CD4-positive, alpha-beta T cell treated with Interleukin-17A for 4 hours (primary cell): ENCODE measurements at places on chromosomes 2 and 18.

DNA sequence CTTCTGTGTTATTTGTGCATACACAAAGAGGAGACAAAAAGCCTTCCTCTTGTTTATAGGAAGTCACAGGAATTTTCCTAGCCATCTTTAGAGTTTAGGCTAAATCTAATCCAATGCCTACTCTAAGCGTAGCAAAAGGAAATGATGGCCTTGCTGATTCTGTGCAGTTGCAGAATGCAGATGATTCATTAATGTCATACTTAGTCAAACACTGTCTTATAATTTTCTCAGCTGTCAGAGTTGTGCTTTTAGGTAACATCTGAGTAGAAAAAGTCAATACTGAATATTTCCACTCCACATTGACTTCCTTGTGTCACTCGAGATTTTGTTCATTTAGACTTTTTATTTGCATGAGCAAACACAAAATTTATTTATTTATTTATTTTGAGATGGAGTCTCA is 157.9 kb upstream of the FOSL2 start:
- DNase-seq, result no peak

DNA sequence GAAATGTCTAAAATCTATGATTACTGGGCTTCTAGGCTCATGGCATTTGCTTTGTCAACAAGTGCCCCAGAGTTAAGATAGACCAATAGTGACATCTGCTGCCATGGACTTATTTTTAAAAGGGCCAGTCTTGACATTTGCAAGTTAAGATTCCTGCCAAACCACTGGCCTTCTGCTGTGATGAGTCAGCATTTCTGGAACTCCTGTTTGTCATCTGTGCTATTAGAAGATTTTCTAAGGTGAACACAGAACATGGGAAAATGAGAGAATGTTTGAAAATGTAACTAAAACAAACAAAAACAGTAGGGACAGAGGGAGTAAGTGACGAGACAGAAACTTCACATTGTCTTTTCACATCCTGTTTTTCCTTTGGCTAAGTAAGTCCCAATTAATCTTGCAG is 93.7 kb upstream of the WDR75 start:
- DNase-seq, result peak; percentile 30

- no peak for DNase-seq
Measured at GRCh38 chr18:34707670-34708069, 2.4 kb upstream of the DTNA start.

GRCh38 chr2:198277181-198277580 is 472.8 kb downstream of the PLCL1 start:
- DNase-seq, result no peak

DNA sequence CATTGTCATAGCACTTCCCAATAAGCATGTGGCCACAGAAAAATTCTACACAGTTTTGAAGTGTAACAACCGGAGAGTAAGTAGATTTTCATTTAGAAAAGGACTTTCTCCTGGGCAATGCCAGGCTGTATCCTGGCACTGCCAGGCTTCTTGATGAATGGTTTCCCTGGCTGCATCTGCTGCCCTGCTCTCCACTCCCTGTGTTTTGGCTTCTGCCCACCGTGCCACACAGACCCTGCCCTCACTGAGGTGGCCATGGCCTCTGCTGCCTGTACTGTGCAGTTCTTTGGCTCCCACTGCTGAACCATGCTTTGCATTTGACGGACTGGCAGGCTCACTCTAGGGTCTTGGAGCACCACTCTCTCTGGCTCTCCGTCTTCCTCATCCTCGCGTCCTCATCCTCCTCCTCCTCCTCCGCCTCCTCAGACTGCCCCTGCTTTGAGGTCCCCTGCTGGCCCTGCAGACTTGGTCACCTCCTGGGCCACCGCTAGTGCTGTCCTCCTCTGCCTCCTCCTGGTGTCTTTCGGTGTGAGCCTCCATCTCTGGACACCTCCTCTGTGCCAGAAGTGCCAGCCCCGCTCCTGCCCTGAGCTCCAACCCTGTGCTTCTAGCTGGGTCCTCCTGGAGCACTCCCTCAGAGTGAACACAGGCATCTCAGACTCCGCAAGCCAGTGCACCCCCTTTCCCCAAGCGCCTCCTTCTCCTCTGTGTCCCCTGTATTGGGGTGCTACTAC is 45.9 kb upstream of the CNGA3 start:
- DNase-seq, result no peak

DNA sequence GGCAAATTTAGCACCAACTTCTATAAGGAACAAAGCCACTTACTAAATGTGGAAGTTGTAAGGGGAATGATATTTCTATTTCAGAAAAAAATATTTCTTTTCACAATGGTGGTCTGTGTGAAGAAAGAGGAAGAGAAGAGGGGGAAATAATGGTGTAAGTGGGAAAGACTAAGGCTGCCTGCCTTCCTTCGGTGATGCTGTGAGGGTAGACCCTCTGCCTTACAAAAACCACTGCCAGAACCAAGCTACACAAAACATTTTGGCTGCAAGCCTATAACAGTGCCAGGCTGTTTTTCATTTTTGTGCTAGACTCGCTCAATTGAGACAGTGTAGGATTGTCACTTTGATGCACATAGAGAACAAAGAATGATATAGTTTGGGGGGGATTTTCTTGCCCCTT is 286.6 kb downstream of the ZEB2 start:
- DNase-seq, result no peak

DNA sequence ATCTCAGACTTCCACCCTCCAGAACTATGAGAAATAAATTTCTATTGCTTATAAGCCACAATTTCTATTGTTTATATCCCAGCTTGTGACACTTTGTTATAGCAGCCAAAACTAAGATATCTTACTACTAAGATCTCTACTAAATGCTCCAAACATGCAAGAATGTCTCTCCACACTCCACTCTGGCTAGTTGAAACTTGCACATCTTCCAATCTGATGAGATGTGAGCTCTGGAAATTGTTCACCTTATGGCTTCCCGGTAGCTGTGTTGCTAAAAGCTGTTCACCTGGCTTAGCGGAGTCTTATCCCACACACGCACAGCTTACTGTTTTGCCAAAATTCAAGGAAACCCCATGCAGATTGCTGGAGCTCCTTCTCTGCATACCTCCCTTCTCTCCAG is 43.9 kb downstream of the PKDCC start:
- DNase-seq, result no peak

- DNase-seq, result no peak
Measured at GRCh38 chr2:221969830-221970144, 329.0 kb downstream of the PAX3 start.

- no peak for DNase-seq
Measured at GRCh38 chr2:161761160-161761559, 136.9 kb downstream of the SLC4A10 start.

- DNase-seq, result no peak
Measured at GRCh38 chr2:29033656-29034055, 40.7 kb downstream of the PCARE start.

DNA sequence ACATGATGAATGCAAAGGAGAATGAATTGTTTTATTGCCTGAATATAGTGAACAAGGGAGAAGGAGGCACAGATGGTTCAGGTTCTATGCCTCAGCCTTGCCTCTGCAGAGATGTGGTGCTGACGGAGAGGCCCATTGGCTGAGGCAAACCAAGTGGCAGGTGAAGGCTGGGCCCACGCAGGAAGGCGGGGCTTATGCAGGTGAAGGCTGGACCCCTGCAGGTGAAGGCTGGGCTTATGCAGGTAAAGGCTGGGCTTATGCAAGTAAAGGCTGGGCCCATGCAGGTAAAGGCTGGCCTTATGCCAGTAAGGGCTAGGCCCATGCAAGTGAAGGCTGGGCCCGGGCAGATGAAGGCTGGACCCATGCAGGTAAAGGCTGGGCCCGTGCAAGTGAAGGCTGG is 414.7 kb downstream of the LRATD1 start:
- no peak for DNase-seq

GRCh38 chr2:224492531-224492930 is 90.6 kb upstream of the FAM124B start:
- DNase-seq, result no peak

DNA sequence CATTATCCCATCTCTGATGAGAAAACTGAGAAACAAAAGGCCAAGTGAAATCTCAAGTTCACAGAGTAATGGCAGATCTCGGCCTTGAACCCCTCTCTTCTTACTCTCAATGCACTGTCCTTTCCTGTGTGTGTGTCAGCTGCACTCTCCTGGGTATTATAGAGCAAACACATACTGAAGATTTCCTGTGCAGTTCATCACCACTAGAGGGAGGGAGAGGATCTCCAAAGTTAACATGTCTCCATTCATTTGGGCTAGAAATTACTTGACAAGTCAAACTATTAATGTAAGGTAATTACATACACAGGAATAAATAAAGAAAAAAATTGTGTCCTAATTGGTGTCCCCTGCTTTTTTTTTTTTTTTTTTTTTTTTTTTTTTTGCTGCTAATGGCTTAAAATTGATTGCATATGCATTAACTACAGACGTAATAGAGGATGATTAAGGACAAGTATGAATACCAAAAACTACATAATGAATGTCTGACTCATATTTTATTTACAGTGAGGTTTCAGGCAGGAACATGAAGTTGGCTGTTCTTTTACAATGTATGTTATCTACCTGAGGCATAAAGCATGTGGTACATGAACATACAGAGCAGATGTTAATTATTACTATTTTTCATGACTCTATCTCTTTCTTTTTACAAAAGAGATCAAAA is 269.2 kb downstream of the NYAP2 start:
- DNase-seq, result peak; percentile 12

GRCh38 chr2:189013031-189013430 is 38.9 kb downstream of the COL3A1 start:
- no peak for DNase-seq

DNA sequence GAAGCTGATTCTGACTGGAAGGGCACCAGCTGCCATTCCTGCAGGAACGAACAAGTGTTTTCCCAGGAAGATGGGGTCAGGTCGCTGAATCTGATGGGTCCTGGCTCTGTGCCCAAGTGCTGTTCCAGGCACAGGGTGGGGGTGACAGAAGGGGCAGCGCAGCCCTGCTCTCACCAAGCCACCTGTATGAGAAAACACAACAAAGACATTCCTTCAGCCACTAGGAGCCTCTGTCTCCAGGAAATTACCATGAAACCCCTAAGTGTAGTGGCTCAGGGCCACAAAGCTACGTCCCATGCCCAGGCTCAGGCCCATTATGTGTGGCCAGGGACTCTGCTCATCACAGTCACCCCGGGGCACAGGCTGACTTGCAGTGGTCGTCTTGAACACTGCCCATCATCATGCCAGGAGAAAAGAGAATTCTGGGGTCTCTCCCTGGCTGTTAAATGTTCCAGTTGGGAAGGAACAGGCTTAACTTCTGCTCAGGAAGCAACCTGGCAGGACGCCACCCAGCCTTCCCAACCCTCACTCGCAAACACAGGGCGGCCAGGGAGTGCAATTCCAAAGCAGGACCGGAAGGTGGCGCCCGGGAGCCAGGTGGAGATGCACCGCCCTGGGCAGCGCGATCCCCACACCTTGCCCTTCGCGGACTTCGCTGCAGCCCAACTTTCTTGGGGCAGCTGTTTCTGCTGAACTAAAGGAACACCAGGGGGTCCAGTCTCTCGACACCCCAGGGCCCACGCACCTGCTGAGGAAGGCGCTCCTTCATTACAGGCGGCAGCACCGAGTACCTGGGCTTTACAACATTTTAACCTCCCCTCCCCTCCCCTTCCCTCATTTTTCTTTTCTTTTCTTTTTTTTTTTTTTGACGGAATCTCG is 11.0 kb upstream of the SFTPB start:
- peak; percentile 84 for DNase-seq

DNA sequence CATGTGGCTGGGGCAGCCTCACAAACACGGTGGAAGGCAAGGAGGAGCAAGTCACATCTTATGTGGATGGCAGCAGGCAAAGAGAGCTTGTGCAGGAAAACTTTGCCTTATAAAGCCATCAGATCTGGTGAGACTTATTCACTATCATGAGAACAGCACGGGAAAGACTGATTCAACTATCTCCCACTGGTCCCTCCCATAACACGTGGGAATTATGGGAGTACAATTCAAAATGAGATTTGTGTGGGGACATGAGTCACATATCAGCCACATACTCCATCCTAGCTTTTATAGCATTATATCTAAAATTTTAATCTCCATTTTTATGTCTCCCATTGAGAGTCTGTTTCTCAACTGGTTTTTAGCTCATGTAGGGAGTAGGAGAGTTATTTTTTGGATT is 45.7 kb downstream of the ICOS start:
- DNase-seq, result no peak

DNA sequence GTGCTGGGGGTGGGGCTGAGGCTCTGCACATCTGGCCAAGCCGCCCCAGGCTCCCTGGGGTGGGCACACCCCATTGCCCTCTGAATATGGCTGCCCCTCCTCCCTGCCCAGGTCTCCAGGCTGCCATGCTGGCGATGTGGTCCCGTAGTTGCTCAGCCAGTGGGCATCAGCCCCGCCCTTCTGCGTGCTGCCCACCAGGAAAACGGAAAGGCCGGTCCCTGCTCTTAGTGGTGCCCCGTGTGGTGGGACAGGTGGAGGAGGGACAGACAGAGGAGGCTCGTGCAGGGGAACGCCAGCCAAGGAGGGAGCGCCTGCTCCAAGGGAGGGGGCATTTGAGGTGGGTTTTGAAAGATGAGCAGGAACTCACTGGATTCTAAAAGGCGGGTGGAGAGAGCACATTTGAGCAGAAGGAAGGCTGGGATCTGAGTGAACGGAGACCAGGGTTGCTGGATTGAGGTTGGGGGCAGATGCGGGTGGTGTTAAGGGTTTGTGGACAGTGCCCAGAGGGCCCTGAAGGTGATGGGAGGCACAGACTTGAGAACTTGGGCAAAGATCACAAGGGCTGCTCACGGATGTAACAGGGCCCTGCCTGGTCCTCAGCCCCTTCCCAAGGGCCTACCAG is 6.7 kb upstream of the B3GNT7 start:
- no peak for DNase-seq

DNA sequence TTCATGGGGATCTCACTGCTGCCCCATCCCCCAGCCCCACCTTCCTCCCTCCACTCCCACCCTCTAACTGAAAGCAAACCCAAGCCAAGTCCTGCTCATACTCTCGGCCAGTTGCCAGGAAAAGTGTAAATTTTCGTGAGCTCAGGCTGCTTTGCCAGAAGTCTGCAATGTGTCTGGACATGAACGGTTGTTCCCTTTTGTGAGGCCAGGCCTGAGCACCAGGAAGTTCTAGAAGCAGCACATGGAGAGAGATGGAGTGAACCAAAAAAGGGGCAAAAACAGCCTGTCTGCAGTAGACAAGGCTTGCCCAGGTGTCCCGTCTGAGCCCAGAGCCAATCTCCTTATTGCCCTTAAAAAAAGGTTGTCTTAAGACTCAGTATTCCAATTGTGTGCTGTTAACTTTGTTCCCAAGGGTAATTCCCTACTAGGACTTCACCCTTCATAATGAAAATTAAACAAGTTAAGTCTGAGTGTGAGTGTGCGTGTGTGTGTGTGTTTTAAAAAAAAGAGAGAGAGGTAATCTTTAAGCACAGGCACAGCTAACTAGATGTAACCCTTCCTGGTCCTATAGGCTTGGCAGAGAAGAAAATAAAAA is 247.1 kb downstream of the BCL11A start:
- DNase-seq, result no peak
